ENCODE measurements at places on chromosomes 16 and 17. TPM values are rescaled to one million over a fixed set of nuclear protein-coding genes. Genes with fewer than 3 reads are reported as not detected.

SLC52A1 gene
- total RNA-seq, result not detected

QPRT gene
- total RNA-seq, result 5.6 TPM

APOH gene
- not detected for total RNA-seq

CLEC19A gene
- not detected for total RNA-seq

TP53 gene
- 26.6 TPM for total RNA-seq

GRCh38 chr17:8225813-8226535 lies 15.6 kb upstream of the AURKB start:
- no peaks in the 10 kb centered on the region for H3K27me3 ChIP-seq
- H3K4me3 ChIP-seq, result no peak overlapping the region
- peak overlapping the region; percentile 23 for H3K27ac ChIP-seq
- peaks cover 40% of the 10 kb centered on the region for H3K36me3 ChIP-seq

GRCh38 chr17:65388911-65389310 lies 172.5 kb downstream of the AXIN2 start:
- no peaks in the 10 kb centered on the region for H3K36me3 ChIP-seq
- H3K27me3 ChIP-seq, result no peaks in the 10 kb centered on the region
- H3K4me3 ChIP-seq, result no peak overlapping the region
- no peaks in the 10 kb centered on the region for H3K4me1 ChIP-seq
- H3K27ac ChIP-seq, result no peak overlapping the region
- no peak for DNase-seq

GRCh38 chr17:31248986-31249834 lies 47.8 kb downstream of the OMG start:
- no peaks in the 10 kb centered on the region for H3K27me3 ChIP-seq
- peaks cover under 1% of the 10 kb centered on the region for H3K36me3 ChIP-seq
- DNase-seq, result no peak

DNA sequence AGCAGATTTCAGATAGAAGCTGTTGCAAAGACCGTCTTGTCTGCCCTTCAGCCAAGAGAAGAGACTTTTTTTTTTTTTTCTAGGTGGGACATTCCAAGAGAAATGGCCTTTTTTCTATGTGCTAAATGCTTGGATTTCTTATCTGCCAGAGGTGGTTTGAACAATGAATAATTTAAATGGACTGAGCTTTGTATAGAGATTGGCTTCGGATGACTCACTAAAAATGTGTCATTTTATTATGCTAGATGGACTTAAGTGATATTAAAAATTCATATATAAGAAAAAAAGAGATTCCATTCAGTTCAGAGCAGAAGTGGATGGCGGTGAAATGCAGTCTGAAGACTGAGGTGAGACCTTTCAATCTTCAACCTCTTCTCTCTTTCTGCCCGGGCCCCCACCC lies 58.4 kb downstream of the MEAK7 start:
- no peak overlapping the region for H3K27ac ChIP-seq
- H3K36me3 ChIP-seq, result no peaks in the 10 kb centered on the region
- no peaks in the 10 kb centered on the region for H3K27me3 ChIP-seq
- DNase-seq, result no peak
